ENCODE measurements at places on chromosomes 12 and 14.

- DNase-seq = no peak
These were observed 210.7 kb upstream of the ATP2B1 start for GRCh38 chr12:89919241-89919906.

GRCh38 chr12:72275526-72275925 is 3.4 kb downstream of the TRHDE start:
- no peak for DNase-seq

GRCh38 chr14:100402631-100403030 is 79.5 kb downstream of the SLC25A47 start:
- no peak for DNase-seq

DNA sequence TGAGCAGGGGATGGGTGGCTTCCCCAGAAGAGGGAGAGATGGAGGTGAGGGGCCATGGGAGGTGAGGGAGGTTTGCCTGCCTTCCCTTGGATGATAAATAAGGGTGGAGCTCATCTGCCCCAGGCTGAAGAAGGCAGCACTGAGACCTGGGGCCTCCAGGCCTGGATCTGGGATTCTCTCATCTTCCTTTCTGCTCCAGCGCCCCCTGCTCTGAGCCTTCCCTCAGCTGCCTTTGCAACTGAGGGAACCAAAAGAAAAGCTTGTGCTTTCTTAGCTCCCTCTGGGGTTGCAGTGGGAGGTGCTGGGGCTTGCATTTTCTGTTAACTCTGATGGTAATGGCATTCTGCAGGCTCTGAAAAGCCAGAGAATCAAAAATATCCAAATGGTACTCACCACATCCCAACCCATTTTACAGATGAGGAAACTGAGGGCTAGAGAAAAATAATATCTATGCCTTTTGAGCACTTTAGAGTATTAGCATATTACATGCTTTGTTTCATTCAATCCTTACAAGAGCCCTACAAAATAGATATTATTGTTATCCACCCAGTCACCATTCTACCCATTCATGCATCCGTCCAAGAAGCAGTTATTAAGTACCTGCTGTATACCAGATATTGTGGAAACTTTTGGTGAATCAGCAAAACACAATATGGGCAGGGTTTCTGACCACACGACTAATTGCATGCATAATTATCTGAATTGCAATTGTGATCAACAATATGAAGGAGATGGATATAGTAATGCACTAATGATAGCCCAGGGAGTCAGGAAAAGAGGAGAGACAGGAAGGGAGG is 102.2 kb downstream of the WSCD2 start:
- DNase-seq = no peak

- no peak for DNase-seq
These were observed 55.7 kb upstream of the BCL11B start for GRCh38 chr14:99327458-99328250.

GRCh38 chr12:85820101-85820500 is 16.1 kb downstream of the RASSF9 start:
- no peak for DNase-seq

DNA sequence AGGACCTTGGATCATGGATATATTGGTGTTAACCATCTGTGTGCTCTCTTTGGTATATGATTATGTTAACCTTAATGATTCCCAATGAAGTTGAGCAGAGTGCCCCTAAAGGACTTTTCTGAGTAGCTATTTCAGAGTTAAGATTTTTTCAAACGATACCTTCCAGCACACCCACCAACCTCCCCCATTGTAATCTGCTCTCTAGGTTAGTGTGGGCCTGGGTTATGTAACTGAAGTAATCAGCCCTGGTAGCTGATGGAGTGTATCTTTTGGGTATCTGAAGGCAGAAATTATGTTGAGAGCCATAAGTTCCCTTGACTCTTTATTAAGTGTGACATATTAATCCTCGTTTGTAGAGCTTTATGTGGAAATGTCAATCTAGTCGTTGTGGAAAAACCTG is 47.6 kb upstream of the RNU6-8 start:
- no peak for DNase-seq

DNA sequence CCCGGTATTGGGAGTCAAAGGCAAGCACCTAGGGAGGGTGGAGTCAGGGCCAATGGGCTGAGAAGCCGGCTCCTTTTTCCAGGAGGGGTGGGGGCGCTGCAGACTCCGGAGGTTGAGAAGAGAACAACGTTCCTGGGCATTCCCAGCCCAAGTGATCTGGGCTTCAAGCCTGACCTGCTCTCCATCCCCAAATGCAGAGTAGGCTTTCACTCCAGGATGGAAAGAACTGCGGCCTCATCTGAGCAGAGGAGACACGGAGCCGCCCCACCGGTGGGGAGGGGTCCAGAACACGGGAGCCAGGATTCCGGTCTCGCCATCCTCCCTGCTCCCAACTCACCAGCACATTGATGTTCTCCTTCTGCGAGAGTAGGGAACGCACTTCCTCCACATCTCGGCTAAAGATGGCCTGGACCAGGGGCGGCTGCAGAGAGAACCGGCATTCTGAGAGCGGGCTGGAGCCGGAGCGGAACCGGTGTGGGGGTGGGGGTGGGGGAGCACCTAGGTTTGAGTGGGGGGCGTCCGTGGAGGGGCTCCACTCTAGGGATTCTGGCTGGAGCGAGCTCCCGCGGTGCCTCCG is 605 bp downstream of the ANKRD52 start:
- DNase-seq = peak; percentile 21

DNA sequence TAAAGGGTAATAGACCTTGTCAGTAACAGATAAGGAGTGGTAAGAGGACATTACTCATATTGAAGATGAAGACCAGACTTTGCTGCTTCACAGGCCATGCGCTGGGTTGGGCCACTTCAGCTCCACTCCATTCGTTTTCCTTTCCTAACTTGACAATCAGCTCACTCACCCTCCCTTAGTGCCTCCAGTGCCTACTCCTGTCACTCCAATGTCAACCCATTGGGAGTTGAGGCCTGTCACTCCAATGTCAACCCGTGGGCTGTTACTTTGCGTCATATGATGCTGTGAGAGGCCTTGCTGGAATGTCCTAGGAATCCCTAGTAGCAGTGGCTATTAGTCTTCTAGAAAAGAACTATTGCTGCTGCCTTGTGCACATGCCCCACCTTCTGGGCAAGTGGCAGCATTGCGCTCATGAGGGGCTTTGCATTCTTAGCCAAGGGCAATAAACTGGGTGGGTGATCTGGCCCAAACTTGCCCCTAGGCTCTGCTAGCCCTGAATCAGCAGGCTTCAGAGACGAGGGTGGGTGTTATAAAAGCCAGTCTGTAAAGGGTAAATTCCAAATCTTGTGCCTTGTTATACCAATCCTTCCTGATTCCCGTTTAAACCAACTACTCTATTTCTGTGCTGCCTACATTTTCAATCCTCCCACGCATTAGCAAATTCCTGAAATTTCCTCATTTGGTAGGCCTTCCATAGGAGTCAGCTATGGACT is 36.1 kb downstream of the BAZ2A start:
- DNase-seq = peak; percentile 77

- no peak for DNase-seq
These were observed 21.1 kb downstream of the SETD3 start for GRCh38 chr14:99459481-99460100.

DNA sequence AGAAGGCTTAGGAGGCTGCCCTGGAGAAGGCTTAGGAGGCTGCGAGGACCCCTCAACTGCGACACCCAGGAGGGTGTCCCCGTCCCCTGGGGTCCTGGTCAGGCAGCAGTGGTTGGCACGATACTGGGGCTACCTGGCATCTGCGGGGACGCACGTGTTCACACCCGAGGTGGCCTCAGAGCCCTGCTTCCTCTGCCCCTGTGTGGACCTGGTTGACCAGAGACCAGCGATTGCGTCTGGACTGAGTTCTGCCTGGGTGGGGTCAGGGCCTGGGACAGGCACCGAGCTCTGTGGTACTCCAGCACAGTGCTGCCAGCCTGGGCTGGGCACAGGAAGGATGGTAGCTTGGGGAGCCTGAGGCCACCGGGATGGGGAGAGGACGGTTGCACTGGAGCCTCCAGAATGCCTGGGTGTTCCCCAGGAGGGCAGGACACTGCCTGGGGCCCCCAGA is 735 bp downstream of the ASPG start:
- no peak for DNase-seq

DNA sequence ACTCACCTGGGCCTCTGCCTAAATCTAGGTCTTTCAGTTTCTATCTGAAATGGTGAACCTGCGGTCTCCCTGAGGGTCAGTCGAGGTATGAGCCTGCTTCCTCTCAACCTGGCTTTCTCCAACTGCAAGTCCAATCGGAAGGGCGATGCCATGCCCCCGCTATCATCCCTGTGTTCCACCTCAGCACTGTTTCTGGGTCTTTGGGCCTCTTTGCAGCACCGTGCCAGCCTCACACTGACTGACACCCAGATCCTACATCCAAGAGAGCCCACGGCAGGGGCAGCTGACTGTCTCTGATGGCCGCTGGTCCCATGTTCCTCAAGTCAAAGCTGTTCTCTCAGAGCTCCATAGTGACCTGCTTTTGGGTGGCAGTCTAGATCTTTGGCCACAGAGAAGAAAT is 120.7 kb downstream of the PAPOLA start:
- DNase-seq = no peak

- DNase-seq = no peak
These were observed 2.9 kb downstream of the ZFHX2 start for GRCh38 chr14:23548351-23549318.

DNA sequence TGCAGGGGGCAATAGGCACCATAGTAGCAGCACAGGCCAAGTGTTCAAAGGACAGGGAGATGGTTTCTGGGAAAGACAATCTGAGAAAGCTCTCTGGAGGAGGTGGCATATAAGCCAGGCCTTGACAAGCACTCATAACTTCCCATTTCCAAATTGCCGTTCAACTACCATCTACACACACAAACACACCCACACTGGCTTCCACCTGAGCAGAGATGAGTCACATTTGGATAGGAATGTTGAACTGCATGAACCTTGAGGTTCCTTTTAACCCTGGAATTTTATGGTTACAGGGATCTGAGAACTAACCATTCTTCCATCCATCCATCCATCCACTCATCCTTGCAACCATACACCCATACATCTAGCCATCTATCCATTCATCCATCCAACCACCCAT is 86.6 kb downstream of the KSR2 start:
- no peak for DNase-seq

DNA sequence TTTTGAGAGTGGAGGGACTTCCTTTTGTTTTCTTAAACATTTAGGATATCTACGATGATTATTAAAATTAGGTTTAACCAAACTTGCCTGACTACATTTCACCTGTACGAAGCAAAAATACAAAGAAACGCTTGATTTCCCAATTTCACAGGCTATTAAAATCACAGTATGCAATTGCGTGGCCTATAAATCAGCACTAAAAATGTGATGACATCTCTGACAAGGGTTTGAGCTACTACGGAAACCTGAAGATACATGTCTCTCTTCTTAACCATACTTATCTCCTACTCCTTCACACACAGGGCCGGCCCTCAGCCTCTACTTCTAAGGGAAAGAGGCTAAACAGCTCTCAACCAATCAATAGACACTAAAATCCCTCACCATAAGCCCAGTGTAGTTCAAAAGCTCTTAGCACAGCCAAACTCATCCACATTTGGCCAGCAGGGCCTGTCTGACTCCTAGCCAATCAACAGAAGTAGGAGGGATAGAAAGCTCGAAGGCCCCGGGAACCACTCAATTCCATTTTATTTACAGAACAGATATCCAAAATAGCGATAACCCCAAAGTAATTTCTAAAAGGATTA is 137.3 kb downstream of the FOXN3 start:
- no peak for DNase-seq

DNA sequence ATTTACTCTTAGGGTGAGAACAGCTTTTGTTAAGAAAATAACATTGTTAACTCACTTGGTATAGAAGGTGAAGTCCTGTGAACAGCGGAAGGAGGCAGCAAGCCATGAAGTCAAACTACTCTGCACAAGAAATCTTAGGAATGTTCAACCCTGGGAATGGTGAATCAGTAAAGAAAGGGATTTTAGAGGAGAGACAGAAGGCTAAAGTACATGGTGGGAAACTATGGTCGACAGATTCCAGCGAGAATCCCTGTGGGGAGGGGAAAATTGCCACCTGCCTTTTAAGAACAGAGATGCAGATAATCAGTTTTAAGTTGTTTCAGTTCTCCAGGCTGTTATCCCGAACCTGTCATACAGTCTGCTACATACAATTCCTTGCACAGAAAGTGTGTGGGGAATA is 63.2 kb upstream of the PTPRR start:
- DNase-seq = no peak

- DNase-seq = no peak
These were observed 19.7 kb upstream of the RD3L start for GRCh38 chr14:103961928-103962578.

DNA sequence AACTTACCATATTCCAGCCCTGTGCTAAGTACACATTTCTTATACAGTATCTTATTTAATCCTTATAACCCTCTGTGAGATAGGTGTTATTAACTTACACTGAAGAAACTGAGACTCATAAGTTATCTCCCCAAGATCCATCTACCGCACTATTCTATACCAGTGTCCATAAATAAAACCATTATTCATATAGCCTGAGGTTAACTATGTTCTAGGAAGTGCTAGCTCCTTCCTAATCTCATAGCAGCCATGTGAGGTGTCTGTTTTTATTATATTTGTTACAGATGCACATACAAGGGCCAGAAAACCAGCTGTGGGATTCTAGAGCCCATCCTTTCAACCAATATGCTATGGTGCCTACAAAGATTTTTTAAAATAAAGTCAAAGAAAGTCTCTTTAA is 100.3 kb upstream of the RAP1B start:
- no peak for DNase-seq

- DNase-seq = no peak
These were observed 86.4 kb upstream of the SINHCAF start for GRCh38 chr12:31412292-31412801.

GRCh38 chr12:85004204-85004603 is 31.9 kb downstream of the TSPAN19 start:
- no peak for DNase-seq

GRCh38 chr14:67881225-67881624 is 61.6 kb downstream of the RAD51B start:
- DNase-seq = no peak
